Ammon's horn (tissue), 1 donor: ENCODE measurements at places on chromosomes 11 and 22.

DNA sequence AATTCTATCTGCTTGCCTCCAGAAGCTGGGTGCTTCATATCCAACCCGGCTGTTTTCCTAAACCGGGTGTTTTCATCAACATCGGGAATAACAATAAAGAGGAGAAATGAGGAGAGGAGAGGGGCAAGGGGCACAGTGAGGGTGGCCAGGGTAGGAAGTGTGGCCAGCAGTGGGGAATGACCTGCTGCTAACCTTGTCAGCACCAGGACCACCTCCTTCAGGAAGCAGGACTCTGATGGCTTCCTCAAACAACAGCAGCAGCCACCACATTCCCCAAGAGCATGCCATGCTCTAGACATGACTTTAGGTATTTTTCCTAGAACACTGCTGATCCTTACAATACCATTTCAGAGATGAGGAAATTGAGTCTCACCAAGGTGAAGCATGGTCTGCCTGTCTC is 52.4 kb downstream of the TPBGL start:
- DNase-seq = no peak

- peak; percentile 28 for DNase-seq
Observed at GRCh38 chr11:12802418-12803085, 128.3 kb downstream of the TEAD1 start.

- DNase-seq = no peak
Observed at GRCh38 chr22:31343235-31344191, 2.6 kb downstream of the PATZ1 start.

DNA sequence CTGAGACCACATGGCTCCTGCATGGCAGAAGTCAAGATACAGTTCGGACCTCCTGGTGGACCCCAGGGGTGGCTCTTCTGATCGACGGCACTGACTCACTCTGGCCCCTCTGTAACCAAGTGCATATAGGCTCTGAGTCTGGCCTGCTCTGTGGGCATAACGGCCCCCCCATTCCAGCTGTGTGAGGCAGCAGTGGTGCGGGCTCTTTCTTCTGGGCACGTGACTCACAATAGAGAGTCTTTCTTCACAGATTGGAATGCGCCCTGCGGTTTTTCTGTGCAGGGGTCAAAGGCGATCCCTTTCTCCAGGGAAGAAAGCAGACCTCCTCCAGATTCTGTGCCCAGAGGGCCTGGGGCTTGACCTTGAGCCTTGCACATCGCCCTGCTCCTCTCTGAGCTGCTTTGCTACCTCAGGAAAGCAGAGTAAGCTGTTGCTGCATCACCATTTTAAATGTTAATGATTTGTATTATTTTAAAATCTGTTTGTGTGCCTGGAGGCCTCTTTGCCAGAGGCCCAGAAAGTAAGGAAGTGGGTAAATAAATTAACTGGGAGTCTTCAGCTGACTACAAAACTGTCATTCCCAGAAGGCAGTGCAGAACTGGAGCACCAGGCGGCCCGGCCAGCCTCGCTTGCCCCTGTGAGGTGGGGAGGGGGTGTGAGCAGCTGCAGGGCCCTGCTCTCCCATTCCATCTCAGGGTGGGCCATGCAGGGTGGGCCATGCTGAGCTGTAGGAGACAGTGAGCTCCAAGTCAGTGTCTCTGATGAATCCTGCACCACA is 199.0 kb downstream of the GRIK4 start:
- DNase-seq = peak; percentile 75

DNA sequence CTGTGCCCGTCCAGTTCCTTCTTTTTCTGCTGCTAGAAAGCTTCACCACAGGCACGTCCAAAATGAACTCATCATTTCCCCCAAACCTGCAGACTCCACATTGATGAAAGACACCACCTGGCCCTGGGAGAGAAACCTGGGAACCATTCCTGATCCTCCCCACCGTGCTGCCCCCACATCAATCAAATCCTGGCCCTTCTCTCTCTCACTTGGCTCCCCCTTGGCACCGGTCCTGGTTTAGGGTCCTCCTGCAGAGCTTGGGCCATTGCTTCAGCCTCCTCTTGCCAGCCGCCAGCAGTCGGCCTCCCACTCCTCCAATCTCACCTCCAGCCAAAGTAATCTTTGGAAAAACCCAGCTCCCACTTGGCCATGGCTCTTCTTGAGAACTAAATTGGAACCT is 38.5 kb downstream of the RIBC2 start:
- no peak for DNase-seq

DNA sequence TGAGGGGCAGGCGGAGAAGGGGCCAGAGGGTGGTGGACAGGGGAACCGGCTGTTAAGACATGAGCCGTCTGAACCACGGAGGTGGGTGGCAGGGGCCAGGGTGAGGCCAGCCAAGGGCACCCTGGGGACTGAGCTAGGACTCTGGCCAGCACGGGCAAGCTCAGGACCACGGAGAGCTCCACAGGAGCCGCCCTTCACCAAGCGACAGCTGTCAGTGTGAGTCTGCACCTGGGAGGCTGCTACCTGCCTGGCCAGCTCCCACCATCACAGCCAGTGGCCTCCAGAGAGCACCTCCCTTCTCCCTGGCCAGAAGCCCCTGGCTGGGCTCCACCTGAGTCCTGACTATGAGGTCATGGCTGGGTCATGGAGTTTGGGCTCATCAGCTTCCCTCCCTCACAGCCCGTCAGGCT is 21.6 kb downstream of the MGAT3 start:
- DNase-seq = no peak

DNA sequence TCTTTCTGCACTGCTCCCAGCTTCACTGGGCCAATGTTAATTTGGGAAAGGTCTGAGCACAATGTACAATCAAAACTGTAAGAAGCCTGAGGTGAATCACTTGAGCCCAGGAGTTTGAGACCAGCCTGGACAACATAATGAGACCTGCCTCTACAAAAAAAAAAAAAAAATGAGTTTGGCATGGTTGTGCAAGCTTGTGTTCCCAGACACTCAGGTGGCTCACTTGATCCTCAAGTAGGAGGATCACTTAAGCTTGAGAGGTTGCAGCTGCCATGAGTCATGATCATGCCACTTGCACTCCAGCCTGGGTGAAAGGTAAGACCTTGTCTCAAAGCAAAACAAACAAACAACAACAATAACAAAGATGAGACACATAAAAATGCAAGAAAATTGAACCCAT is 38.6 kb upstream of the SC5D start:
- no peak for DNase-seq

GRCh38 chr11:64854534-64855502 is 10.4 kb upstream of the CDC42BPG start:
- no peak for DNase-seq

DNA sequence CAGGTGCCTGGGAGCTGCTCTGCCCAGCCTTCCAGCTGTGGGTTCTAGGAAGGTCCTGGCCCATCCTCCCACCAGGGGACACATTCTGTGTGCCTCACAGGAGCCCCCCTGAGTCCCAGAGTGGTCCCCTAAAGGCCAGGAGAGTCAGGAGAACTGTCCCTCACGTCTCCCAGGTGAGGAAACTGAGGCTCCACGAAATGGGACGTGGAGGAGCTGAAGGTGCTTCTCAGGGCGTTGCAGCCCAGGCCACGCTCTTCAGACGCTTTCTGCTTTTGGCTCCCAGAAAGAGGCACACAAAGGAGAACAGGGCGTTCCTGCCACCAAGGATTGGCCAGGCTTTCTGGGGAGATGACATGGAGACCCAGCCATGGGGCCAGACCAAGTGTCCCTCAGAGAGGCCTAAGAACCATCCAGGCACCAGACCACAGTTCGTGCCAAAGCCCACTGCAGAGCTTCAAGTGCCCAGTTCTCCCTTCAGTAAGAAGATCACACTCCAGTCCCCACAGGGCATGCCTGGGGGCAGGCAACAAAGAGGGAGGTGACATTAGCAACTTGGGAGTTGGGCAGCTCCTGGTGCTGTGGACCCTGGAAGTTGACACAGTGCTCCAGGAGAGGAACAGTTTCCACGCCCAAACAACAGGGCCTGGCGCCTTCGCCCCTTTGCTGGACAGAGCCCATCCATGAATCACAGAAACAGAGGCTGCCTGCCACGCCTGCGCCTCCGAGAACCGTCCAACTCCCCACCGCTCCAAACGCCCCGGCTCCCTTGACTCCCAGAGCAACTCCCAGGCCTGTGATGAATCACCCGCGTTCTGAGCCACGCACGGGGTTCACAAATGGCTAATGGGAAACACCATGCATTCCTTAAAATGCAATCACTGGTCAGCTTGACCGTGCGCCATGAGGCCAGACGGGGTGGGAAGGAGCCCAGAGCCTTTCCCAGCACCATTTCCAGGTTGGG is 589.2 kb downstream of the BRD1 start:
- DNase-seq = no peak

DNA sequence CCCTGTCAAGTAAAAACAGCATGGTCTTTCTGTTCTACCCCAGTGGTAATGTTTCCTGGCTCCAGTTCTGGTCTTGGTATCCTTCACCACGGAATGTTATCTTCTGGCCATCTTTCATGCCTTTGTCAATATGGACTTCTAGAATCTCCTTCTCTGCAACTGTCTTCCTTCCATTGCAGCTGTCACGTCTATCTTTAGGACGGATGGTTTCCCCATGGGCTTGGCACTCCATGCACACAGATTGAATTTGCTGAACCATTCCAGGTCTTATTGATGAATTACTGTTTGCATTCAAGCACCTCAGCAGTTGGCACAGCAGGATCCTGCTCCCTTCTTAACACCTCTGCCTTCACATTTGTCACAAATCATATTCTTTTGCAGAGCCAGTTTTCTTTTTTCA is 44.9 kb upstream of the SLC25A18 start:
- no peak for DNase-seq

- peak; percentile 1 for DNase-seq
Observed at GRCh38 chr11:74677131-74677530, 54.1 kb downstream of the CHRDL2 start.
